Type B pancreatic cell (in vitro differentiated cells): ENCODE measurements at places on chromosomes 5 and 9. TPM values are rescaled to one million over a fixed set of nuclear protein-coding genes. Genes with fewer than 3 reads are reported as not detected.

The WDR38 gene
- total RNA-seq: 0.75 TPM in 1 of 2 replicates, not detected in the other

The CNTNAP3 gene
- 3.1 and 21.1 TPM in 2 replicates for total RNA-seq

The OLFM1 gene
- total RNA-seq: 8.0 and 9.7 TPM in 2 replicates

The SPAAR gene
- total RNA-seq: not detected in 2 replicates

GRCh38 chr9:15707000-15707399, 154.2 kb downstream of the CCDC171 start:
- DNase-seq: no peak

DNA sequence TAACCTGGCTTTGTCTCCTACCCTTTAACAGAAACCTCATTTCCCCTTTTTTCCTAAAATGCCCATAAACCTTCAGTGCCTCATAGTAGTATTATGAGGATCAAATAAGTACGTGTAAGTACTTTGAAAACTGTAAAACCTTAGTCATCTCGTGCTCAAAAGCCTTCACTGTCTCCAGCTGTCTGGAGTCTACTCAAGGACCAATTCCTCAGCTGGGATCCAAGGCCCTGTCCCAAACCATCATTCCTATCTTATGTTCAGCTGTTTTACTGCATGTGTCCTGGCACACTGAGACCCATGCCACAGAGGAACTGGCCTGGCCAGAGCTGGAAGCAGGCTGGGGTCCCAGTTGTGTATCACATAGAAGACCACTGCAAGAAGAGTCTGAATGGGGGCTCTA, 15.9 kb downstream of the ADAMTSL1 start:
- DNase-seq: no peak

- no peak for DNase-seq
These were observed 131.3 kb downstream of the SEC61B start for GRCh38 chr9:99353408-99353807.

GRCh38 chr5:59257488-59258400, 635.8 kb downstream of the PDE4D start:
- DNase-seq: no peak

DNA sequence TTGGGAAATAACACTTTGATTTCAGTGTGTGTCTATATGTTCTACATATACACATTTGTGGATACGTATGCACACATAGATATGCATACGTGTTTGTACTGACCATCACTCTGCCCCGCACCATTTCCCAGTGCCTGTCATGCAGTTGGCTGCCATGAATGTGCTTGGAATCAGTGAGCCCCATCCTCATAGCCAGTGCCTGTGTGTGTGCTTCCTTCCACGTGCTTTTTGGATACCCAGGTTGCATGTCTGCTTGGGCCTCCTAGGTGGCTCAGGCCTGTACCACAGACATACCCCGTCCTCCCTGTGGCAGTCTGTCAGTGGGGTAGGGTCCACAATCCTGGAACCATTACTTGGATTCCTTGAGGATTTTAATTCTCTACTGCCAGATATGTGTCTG, 243.6 kb downstream of the FANCC start:
- DNase-seq: peak; percentile 51

GRCh38 chr5:67303356-67303755, 106.8 kb upstream of the CD180 start:
- no peak for DNase-seq

- no peak for DNase-seq
These were observed 735 bp downstream of the ECPAS start for GRCh38 chr9:111483439-111483857.
